ENCODE measurements at places on chromosomes 12 and 14.

- DNase-seq: no peak
Measured at GRCh38 chr14:105069871-105070759, 4.9 kb upstream of the GPR132 start.

- DNase-seq: no peak
Measured at GRCh38 chr12:31321897-31322228, 4.1 kb downstream of the SINHCAF start.

DNA sequence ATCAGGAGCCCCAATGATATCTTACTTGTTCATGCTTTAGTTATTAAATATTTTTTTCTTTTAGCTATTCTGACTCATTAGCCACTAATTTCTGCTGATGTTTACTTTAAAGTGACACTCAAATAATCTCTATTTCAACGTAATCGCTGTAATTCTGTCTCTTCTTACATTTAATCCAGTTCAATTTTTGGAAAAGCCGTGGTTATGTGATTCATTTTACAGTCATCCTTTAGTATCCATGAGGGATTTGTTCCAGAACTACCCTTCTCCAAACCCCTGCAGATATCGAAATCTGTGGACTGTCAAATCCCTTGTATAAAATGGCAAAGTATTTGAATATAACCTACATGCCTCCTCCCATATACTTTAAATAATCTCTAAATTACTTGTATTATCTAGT lies 1103.4 kb downstream of the LRFN5 start:
- no peak for DNase-seq

GRCh38 chr12:102680304-102680703 lies 199.9 kb upstream of the IGF1 start:
- no peak for DNase-seq

GRCh38 chr14:102120888-102121287 lies 18.8 kb upstream of the WDR20 start:
- DNase-seq: no peak

DNA sequence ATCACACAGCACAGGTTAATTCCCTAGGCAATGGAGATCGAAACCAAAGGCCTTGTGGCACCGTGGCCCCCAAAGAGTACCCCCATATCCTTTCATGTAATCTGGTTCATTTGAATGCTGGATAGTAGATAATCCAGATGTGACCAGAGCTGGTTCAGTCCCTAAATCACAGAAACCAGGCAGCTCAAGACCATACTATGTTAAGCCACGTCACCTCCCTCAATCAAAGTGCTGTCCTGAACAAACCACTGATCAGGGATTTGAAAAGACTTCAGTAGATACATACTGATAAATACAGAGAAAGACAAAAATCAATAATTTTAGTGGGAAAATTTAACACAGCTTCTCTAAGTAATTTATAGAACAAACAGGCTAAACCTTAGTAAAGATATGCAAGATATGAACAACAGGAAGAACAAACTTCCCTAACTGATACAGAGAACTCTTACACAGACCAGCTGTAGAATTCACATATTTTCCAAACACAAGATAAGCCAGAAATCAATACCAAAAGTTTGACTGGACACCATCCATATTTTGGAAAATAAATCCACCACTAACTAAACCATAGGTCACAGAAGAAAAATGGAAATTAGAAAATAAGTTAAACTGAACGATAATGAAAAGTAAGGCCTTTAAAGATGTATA lies 67.1 kb downstream of the BCAT1 start:
- DNase-seq: no peak

GRCh38 chr12:104329707-104330532 lies 26.4 kb downstream of the EID3 start:
- DNase-seq: no peak

GRCh38 chr14:104706733-104707607 lies 17.1 kb upstream of the ADSS1 start:
- no peak for DNase-seq

DNA sequence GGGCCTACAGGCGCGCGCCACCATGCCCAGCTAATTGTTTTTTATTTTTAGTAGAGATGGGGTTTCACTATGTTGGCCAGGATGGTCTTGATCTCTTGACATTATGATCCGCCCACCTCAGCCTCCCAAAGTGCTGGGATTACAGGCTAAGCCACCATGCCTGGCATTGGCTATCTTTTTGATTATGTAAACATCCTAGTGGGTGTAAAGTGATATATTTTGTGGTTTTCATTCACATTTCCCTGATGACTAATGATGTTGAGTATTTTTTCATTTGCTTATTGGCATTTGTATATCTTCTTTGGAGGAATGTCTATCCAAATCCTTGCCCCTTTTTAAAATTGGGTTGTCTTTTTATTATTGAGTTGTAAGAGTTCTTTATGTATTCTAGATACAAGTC lies 16.3 kb downstream of the CREBL2 start:
- no peak for DNase-seq

DNA sequence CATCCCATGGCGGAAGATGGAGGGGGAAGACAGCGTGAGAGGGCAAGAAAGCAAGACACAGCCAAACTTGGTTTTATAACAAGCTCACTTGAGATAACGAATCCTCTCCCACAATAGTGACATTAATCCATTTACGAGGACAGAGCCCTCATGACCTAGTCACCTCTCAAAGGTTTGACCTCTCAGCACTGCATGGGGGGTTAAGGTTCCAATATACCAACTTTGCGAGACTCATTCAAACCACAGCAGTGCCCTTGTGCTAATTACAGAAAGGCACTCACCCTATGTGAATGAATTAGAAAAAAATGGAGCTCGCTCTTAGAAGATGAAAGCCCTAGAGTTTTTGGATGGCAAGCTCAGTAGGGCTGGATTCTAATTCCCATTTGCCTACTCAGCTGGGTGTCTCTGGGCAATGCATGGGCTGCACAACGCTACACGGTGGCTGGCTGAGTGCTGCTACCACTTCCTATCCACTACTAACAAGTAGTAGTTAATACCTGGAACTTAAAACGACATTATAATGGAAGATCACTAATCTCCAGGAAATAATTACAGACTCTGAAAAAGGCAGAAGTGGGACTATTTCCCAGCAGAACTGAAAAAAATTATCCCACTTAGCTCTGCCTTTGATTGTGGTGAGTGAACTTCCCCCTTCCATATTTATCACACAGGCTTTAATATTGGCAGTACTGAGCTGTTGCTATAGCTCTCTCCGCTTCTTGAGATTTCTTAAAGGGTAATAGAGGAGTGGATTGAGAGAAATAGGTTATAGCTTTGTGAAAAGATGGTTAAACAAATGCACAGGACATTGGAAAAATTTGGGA lies 27.5 kb downstream of the TESPA1 start:
- DNase-seq: no peak

GRCh38 chr12:52600941-52601481 lies at the start of gene KRT72:
KRT72 (minus strand) TSS chr12:52601463; CDS start chr12:52601452, 11 bp downstream.
- no peak for DNase-seq

DNA sequence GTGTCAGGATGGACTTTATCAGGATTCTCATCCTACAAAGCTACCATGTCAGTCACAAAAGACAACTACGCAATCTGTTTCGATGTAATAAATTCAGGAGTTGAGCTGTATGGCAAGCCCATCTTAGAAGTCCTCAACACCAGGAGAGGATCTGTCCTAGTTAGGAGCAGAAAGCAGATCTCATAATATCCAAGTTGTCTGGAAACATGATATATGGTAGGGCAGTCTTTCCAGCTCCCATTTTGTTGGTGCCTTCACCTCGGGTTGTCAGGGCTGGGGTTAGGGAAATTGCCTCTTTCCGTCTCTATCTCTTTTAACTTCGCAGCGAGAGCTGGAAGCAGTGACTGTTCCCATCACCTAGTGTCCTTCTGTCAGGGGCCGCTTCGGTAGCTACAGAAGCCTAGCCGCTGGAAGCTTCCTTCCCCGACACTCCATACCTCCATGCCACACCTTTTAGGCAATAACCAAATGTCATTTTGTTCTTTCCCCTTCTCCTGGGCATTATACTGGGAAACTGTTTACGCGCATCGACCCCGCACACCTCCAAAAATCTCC lies 1.4 kb downstream of the NIN start:
- no peak for DNase-seq

DNA sequence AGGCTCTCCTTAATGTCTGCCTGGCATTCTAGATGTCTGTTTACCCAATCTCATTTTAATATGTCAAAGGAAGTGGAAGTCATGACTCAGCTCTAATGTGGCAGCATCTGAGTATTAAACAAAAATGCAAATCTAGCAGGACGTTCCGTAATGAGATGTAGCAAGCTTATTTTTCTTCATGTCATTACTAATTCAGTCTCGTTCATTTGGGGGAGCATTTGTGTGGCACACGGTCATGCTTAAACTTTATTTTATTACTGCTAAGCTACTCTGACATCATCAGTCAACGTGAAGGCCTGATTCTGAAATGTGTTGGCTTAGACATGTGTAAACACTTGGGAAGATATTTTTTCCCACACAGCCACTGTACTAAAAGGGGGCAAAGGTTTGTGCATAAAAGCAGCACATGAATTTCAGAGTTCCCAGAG lies 326.7 kb upstream of the TMPO start:
- DNase-seq: no peak

- DNase-seq: no peak
Measured at GRCh38 chr14:81519200-81520011, 14.2 kb downstream of the SEL1L start.

- DNase-seq: no peak
Measured at GRCh38 chr12:2650261-2651067, 144.3 kb upstream of the FKBP4 start.

- no peak for DNase-seq
Measured at GRCh38 chr12:67788118-67788517, 139.6 kb downstream of the DYRK2 start.

DNA sequence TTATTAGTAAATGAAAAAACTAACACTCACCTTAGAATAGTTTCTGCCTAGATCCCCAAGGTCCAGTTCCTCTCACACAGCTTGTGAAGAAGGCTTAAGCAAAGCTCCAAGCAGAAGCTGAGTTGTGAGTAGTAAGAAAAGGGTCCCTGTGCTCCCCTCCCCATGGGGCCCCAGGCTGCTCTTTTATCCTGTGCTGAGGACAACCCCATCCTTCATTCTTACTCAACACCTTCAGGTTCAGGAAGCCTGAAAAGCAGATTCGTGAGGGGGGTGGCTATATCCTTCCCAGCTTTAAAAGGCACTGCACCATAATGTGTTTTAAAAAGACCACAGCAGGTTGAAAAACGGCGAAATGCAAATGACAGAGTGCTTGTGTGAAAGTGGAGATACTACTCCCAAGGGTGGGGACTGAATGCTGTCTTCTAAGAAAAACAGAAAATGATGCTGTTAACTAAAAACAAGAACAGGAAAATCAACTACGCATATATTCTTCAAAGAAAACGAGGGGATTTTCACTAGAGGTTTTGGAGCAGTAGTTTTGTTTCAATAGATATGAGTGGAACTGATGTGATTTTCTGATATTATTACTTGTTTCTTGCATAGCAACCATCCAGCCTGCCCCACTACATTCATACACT lies 182.7 kb downstream of the KTN1 start:
- no peak for DNase-seq

GRCh38 chr12:12622418-12622817 lies 10.7 kb downstream of the CREBL2 start:
- DNase-seq: no peak

DNA sequence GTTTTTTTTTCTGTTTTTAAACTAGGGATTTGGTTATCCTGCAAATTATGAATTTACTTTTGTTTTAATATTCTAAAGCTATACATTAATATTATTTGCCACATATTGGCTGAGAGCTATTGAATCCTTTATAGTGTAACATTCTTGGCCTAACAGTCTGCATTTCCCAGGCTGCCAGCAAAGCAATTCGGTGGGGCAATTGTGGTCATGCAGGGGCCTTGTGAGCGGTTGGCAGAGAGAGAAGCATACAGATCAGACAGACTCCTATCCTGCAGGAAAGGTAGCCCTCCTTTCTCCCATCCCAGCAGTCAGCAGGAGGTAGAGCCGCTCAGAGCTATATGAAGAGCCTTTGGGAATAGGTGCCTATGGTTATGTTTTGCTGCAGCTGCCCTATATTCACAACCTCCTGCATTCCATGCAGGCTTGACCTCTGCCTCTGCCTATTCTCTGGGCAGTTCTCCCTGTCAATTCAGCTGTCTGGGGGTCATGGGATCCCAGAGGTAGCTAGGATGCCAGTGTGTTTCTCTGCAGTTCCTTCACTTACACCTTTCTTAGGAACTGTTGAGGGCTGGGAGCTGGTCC lies 144.7 kb downstream of the GPHN start:
- no peak for DNase-seq

GRCh38 chr12:112813836-112814235 lies 22.3 kb downstream of the RPH3A start:
- no peak for DNase-seq

DNA sequence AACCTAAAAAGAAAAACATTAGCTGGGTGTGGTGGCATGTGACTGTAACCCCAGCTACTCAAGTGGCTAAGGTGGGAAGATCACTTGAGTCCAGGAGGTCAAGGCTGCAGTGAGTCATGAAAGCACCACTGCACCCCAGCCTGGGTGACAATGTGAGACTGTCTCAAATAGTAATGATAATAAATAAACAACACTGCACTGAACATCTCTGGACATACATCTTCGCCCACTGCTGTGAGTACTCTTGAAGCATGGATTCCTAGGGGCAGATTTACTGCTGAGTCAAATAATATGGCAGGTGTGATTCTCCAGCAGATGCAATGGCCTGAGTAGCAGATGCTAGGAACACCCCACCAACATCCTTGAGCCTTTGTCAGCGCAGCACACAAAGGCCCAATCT lies 23.6 kb downstream of the ABCB9 start:
- DNase-seq: no peak

- DNase-seq: no peak
Measured at GRCh38 chr12:90335566-90335965, 619.4 kb downstream of the CCER1 start.

DNA sequence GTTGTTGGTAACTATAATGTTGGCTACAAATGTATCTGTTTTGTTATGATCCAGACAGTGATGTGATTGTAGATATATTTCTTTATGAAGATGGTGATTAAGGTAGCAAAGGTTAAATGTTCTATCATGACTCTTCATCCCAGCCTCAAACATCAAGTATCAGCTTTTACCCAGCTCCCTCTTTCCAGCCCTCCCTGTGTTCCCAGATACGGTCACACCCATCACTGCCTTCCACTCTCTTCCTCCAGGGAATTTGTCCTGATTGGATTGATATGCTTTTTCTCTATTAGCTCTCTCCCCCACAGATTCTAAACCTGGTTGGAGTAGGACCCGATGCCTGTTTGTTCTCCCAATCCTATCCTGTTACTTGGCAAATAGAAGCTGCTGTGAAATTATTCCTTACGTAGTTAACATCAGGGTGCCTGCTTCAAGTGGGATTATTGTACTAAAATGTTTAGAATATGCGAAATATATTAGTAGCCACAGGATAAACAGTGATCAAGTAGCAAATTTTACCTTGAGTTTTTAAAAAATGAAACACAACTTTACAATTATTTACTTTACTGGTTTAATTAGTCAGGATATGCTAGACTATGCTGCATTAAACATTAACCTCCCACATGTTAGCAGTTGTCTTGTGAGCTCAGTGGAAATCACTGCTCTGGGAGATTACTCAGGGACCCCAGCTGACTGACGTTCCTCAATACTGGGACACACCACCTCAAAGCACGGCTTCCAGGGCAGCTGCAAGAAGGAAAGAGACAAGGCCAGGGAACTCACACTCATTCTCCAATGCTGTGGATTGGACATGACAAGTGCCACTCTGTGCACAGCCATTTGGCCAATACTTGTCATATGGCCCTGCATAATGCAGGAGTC lies 165.3 kb downstream of the ALX1 start:
- DNase-seq: no peak
